ENCODE measurements at places on chromosomes 16 and 17.

GRCh38 chr16:56715126-56715525, 14.8 kb upstream of the NUP93 start:
- DNase-seq = no peak

GRCh38 chr16:56203052-56203451, 11.8 kb downstream of the GNAO1 start:
- DNase-seq = no peak

DNA sequence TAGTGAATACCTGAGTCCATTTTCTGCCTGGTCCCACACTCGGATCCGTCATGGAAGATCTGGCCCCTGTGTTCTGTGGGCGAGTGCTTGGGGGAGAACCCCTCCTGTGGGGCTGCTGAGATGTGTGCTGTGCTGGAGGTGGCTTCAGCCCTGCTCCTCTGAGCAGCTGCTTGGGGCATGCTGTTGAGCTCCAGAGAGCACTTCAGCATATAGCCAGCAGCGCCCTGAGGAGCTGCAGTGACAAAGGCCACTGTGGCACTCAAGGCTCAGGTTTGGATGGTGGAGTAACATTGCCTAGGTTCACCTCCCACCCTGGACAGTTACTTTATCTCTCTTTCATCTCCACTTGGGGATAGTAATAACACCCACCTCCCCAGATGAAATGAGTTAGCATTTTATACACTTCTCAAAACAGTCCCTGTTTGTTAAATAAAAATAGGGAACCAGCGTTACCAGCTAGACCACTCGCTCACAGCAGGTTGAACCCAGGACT, 75.3 kb downstream of the KSR1 start:
- DNase-seq = no peak

GRCh38 chr17:17098551-17099179, 56.4 kb downstream of the MPRIP start:
- no peak for DNase-seq

GRCh38 chr17:81371910-81372760, 23.1 kb upstream of the BAHCC1 start:
- DNase-seq = no peak

DNA sequence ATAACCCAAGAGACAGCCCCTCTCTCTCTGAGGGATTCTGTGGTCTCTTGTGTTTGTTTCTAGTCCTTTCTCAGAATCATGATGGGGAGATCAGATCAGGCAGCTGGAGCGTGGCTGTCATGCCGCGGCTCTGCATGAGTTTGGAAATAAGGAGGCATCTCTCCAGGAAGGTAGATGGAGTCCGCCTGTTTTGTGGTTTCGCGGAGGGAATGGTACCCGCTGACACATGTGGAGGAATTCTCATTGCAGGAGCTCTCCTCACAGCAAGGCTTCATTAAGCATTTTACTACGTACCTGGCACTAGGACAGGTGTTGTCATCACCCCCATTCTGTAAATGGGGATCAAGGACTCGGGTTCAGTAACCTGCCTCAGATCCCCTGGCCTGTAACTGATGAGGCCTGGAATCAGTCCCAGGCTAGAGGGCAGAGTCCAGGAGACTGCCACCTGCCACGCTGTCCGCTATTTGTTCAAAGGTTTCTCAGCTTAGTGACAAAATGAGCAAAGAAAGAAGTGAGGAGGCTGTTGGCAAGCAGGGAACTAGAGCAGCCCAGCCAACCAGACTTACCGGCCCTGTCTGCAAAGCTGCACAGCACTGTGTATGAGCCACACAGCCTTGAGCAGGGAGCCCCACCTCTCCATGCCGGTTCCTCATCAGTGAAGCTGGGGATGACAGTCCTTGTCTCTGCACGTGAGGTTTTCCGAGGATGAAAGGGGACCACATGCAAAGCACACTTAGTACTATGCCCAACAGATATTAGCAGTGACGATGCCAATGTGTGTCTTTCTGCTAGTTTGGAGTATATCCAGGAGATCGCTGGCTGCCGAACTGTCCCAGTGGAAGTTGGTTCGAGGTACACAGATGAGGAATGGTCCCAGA, 11.0 kb downstream of the KDM8 start:
- no peak for DNase-seq

DNA sequence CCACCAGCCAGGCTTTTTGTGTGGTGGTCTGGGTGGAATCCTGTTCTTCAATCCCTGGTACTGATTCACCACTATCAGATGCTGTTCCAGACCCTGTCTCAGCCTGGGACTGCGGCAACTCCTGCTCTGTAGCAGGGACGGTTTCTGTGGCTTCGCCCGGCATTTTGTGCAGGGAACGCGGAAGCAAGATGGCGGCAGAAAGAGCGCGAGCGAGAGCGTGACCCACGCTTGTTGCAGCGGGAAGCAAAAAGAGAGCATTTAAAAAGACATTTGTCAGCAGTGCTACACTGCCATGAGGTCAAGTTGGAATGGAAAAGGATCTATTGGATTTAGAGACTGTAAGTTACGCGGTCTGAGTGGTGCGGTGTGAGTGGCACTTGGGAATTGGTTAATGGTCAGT, at the start of gene NACA2:
Gene NACA2 (minus strand): TSS at position 202 of the 400 bp plus-strand sequence. CDS start 39 bp downstream, at position 163.
- DNase-seq = no peak

- DNase-seq = no peak
Observed at GRCh38 chr17:67436233-67436632, 59.2 kb downstream of the PITPNC1 start.

GRCh38 chr17:57424777-57425188, 168.5 kb downstream of the MSI2 start:
- no peak for DNase-seq

DNA sequence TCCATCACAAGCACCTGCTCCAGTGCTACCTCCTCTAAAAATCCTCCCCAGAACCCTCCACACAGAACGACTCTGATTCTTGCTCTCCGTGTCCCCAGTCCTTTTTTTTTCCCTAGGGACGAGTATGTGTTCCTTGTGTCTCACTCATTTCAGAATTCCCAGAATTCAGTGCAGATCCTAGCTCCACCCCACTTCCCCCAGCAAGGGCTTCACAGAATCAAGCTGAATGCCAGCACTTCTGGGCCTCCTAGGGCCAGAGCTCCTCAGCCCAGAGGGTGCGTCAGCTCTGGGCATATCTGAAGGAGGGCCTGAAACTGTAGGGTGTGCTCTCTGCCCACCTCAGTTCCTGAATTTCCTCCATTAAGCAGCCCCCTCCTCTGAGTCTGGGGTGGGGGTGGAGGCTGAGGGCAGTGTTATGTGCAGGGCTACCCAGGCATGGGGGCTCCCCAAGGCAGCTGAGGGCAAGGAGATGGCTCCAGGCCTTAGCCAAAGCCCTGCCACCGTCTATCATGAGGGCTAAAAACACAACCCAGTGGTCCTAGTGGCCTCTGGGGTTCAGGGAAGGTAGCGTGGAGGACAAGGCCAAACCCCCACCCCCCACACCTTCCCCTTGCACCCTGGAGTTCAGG, 6.5 kb downstream of the UNC119 start:
- no peak for DNase-seq

GRCh38 chr16:51807551-51807950, 656.5 kb upstream of the SALL1 start:
- no peak for DNase-seq

DNA sequence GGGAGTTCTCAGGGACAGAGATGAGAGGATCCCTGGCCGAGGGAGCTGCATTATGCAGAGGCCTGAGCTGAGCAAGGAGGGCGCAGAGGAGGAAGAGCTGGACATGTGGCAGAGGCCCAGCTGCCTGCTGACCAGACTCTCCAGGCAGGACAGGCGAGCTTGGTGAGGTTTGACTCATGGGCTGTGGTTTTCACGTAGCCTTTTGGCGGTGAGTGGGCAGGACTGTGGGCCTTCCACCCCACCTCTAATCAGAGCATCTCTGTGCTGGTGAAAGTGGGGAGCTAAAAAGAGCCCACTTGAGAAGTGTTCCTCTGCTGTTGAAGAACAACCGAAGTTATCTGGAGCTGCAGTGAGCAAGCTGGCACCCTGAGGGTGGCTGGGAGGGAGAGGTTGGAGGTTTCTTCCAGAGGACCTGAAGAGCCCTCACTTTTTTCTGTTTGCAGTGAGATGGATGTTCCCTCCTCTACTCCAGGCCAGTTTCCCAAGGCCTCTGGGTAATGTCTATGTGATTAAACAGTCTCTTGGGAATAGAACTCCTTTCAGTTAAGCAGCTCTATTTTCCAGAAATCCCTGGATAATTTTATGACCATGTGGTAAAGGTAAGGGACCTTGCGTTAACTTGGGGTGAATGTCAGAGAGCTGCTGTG, 11.9 kb downstream of the EPN2 start:
- DNase-seq = no peak

DNA sequence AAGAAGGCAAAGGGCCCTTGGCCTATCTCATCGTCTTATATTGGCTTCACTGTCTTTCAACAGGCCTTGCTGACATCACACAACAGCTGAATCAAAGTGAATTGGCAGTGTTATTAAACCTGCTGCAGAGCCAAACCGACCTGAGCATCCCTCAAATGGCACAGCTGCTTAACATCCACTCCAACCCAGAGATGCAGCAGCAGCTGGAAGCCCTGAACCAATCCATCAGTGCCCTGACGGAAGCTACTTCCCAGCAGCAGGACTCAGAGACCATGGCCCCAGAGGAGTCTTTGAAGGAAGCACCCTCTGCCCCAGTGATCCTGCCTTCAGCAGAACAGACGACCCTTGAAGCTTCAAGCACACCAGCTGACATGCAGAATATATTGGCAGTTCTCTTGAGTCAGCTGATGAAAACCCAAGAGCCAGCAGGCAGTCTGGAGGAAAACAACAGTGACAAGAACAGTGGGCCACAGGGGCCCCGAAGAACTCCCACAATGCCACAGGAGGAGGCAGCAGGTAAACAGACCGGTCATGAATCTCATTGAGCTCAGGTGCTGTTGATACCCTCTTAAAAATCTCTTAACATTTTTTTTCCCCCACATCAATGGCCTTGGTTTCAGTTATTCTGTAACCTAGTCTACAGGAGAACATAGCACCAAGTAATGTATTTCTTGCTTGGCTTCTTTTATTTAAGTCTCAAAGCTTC, 64.7 kb downstream of the CDK12 start:
- DNase-seq = no peak

DNA sequence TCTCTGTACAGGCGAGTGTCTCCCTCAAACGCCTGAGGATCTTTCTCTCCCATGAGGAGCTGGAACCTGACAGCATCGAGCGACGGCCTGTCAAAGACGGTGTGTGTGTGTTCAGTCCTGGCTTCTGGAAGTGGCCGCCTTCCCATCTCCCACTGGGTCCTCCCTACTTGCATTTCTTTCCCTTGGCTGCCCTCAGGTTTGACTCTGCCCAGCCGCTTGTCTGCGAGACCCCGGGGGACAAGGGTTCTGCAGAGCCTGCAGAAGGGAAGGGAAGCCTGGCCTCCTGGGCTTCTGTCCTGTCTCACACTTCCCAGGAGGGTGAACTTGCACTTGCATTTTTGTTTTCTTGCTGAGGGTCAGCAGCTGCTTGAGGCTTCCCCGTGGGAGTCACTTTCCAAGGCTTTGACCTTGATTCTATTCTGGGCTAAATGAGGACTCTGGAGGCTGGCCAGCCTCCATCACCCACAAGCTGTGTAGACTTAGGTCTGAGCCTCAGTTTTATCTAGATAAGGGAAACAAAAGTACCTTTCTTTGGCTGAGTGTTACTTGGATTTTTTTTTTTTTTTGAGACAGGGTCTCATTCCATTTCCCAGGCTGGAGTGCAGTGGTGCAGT, 122.3 kb downstream of the ABCC1 start:
- DNase-seq = no peak

DNA sequence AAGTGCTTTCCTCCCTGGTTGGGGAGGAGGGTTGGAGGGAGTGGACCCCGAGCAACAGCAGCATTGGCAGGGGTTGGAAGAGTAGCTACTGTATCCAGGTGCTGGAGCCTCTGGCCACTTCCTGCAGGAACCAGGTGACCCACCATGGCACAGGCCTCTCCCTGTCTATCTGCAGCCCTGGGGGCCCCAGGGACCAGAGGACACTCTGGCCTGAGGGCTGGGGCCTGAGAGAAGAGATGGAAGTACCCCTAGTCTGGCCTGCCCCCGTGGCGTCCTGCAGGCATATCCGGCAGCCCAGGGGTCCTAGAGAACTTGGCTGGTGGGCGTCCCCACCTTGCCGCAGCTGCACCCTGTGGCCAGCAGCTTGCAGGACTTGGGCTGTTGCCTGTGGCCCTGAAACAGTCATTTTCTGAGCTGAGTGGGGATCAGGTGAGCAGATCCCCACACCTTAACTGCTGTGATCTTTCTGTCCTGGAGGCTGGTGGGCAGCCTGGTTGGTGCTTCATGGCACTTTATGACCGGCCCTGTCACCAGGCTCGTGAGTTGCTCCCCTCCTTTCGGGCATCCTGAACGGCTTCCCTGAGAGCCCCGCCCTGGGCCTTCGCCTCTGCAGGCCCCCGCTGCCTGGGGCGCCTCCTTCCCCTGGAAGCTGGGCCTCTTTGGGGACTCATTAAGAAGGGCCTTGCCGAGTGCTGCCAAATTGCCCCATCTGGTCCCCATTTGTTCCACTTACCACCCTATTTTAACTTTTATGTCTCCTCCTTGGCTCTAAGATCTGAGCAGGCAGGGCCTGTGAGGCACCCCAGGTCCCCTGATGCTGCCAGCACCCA, 298.6 kb downstream of the SEC14L1 start:
- DNase-seq = no peak

DNA sequence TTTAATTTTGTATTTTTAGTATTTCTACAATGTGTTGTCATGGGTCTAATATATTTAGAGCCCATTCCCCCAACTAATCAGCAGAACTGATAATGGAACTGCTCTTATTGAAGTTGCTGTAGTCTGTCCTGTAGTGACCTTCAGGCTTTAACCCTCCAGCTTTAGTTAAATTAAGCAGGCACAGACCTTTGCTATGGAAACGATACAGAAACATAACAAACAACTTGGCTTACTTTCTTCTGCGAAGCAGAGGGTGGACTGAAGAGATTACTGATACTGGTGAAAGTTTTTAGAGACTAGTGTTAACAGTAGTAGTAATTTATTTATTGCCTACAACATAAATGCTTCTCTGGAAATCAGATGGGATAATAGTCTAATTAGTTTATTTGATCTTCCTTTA, 61.4 kb downstream of the NFATC3 start:
- no peak for DNase-seq

- DNase-seq = no peak
Observed at GRCh38 chr16:61681124-61681523, 355.1 kb downstream of the CDH8 start.

- DNase-seq = no peak
Observed at GRCh38 chr16:67426022-67426421, 4.9 kb upstream of the HSD11B2 start.

GRCh38 chr16:4179020-4179419, 62.8 kb upstream of the ADCY9 start:
- DNase-seq = no peak

GRCh38 chr16:24839347-24839972, 6.3 kb upstream of the SLC5A11 start:
- DNase-seq = no peak

- DNase-seq = no peak
Observed at GRCh38 chr17:39671651-39672521, 3.6 kb downstream of the PNMT start.

DNA sequence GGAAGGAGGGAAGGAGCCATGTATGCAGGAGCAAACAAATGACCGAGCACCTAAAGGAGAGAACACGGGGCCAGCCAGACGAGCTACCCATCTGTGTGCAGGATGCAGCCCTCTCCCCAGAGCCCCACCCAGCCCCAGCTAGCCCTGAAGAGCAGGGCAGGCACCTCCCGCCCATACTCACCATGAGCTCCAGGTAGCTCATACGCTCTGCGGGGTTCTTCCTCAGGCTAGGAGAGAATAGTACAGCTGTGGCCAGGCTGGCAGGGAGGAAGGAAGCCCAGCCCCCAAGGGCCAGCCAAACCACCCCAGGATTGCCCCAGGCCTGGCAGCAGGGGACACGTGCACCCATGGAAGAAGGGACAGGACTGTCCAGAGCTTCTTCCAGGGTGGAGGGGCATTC, 81.9 kb downstream of the KCNJ18 start:
- no peak for DNase-seq

GRCh38 chr17:42193969-42194899, at the start of gene GHDC:
Gene GHDC (minus strand): TSS chr17:42194494. CDS start chr17:42193581, 913 bp downstream.
- peak; percentile 58 for DNase-seq

Data from central memory CD8-positive, alpha-beta T cell (primary cell).